ENCODE measurements at places on chromosomes 5 and 9.
A peak's percentile ranks its signal among the peaks of the same experiment; 100 is the strongest.

GRCh38 chr5:137207023-137207760 lies 291.9 kb downstream of the SPOCK1 start:
- no peak for DNase-seq

DNA sequence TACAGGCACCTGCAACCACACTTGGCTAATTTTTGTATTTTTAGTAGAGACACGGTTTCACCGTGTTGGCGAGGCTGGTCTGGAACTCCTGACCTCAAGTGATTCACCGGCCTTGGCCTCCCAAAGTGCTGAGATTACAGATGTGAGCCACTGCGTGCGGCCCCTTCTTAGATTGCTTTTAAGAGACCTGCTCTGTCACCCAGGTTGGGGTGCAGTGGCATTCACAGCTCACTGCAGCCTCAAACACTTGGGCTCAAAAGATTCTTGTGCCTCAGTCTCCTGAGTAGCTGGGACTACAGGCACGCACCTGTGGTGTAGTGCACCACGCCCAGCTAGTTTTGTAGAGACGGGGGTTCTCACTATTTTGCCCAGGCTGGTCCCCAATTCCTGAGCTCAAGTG lies 11.0 kb downstream of the HSPA9 start:
- no peak for DNase-seq

DNA sequence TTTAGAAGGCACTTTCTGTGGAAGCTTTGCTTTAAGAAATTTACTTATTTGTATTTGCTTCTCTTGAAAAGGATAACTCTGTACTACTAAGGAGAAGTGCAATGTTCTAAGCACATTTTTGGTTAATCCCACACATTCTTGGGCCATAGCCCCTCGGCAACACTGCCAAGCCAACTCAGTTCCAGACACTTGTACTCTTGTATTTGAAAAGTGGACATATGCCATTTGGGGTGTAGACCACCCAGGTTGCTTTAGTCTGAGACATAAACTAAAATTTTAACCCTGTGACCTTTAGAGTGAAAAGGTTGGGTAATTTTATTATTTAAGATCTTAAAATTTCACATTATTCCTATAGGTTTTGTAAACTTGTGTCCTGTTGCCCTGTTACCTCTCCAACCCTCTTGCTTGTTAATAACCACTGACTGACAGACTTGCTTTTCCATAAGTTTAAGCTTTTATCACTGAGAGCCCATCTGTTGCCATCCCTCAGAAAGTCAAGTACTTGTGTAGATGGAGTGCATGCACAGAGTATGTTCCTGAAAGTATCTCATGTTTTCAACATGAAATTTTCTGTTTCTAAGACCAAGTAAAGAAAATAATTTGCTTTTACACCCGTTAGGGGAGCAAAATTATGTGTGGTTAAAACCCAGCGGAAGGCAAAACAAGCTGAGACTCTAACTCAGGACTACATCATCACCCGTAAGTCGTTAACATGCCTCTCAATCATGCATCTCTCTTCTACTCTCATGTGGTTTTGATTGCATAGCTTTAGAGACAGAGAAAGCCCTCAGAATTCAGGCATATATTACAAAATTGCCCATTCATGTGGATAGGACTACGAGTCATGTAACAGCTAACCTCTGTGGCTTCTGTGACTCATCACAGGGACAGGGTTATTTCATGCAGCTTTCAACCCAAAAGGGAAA lies 117.3 kb downstream of the GDNF start:
- no peak for DNase-seq

DNA sequence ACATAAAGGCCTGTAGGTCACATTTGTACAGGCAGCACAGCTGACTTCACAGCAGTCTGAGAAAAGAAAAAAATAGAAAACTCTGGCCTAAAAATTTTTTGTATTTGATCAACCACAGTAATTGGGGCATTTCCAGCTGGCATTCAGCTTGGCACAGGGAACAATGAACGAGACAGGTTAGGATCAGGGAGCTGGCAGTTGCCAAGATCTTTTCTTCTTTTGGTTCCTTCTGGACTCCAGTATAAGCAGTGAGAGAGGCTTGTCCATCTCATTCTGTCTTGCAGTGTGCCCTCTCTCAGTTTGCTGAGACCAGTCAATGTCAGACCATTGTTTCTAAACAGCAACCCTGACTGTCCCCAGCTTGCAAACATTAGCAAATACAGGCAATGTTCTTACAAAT lies 601.1 kb downstream of the TLR4 start:
- DNase-seq, result no peak

GRCh38 chr5:113255105-113255504 lies 179.7 kb downstream of the TSSK1B start:
- no peak for DNase-seq

GRCh38 chr9:97629156-97629555 lies 4.0 kb downstream of the TSTD2 start:
- no peak for DNase-seq

GRCh38 chr5:84382363-84383295 lies 2.1 kb downstream of the EDIL3 start:
- peak; percentile 82 for DNase-seq

DNA sequence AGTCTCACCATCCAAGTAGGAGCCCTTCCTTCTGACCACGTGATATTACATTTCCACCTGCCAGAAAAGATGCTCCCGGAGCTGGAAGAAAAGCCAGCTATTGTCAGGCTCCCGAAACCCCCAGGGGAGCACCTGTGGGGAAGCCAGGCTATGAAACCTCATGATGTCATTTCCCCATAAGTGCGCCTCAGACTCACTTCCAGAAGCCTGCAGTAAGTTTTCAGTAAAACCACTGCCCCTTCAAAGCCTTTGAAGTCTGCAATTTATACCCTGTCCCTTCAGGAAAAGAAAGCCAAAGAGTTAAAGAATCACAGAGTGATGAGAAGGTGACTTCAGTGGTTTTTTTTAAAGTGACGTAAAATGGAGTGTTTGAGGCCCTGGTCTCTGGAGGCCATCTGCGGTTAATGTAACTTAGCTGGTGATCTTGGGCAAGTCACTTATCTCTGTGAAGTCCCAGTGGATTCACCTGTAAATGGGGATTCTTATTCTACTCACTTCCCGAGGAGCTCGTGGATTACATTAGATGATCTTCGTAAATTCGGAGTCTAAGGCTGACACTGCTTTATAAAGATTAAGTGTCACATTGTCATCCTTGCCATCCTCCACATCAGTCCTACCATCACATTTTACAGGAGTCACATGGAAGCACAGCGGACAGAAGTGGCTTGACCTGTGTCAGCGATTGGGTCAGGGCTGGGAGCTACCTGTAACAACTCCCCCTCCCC lies 2.6 kb upstream of the SEMA6A start:
- peak; percentile 23 for DNase-seq

- DNase-seq, result no peak
These were observed 927.5 kb downstream of the DTWD2 start for GRCh38 chr5:118060833-118061232.

- peak; percentile 29 for DNase-seq
These were observed 17.9 kb downstream of the FGF18 start for GRCh38 chr5:171437286-171437821.

DNA sequence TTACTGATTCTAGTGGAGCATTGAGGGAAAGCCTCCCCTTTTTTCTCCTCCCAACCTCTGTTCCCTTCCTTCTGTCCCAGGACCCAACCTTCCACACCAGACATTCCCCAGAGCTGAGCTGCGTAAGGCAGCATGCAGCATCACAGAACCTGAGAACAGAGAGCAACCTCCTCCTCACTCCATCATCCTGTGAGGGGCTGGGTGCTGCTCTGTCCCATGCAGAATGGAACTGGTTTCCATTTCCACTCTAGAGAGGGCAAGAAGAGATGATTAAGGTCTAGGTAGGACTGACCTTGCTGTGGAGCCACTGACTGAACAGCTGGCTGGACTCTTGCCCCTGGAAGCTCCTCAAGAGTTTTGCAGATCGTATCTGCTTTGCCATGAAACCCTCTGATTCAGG lies 30.1 kb upstream of the IL7R start:
- DNase-seq, result no peak

- DNase-seq, result no peak
These were observed 260.0 kb downstream of the SGCD start for GRCh38 chr5:156587012-156587411.

GRCh38 chr5:68894673-68895072 lies 199.1 kb upstream of the SLC30A5 start:
- peak; percentile 4 for DNase-seq

GRCh38 chr9:36487482-36488388 lies 85.0 kb upstream of the MELK start:
- DNase-seq, result peak; percentile 99

- DNase-seq, result peak; percentile 78
These were observed 35.0 kb downstream of the RANBP17 start for GRCh38 chr5:170896779-170897178.

DNA sequence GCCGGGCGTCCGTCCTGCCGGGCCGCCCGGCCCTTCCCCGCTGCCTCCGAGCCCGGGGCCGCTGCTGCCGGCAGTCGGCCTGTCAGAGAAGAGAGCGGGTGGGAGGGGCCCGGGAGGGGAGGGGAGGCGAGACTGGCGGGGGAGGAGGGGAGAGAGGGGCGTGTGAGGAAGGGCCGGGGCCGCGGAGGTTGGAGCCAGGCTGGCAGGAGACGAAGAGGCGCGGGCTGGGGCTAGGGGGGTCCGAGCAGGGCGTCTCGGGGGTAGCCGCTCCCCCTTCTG lies 570 bp downstream of the CREBRF start:
- peak; percentile 91 for DNase-seq

- DNase-seq, result no peak
These were observed 75.1 kb upstream of the SLC25A51 start for GRCh38 chr9:37978983-37979382.

DNA sequence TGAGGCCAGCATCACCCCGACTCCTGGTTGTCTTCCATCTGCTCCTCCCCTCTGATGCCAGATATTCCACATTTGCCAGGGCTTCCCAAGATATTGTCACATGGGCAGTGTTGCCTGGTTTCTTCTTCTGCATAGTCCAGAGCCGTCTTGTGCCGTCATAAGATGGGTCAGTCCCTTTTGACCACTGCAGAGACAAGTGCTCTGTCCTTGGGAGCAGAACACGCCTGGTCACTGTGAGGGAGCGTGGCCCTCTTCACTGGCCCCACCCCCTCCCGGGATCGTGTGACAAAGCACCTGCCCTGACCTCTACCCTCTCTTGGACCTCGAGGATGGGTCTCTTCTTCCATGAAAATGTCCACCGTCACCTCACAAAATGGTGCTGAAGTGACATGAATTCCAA lies 41.6 kb downstream of the UBE2QL1 start:
- no peak for DNase-seq

DNA sequence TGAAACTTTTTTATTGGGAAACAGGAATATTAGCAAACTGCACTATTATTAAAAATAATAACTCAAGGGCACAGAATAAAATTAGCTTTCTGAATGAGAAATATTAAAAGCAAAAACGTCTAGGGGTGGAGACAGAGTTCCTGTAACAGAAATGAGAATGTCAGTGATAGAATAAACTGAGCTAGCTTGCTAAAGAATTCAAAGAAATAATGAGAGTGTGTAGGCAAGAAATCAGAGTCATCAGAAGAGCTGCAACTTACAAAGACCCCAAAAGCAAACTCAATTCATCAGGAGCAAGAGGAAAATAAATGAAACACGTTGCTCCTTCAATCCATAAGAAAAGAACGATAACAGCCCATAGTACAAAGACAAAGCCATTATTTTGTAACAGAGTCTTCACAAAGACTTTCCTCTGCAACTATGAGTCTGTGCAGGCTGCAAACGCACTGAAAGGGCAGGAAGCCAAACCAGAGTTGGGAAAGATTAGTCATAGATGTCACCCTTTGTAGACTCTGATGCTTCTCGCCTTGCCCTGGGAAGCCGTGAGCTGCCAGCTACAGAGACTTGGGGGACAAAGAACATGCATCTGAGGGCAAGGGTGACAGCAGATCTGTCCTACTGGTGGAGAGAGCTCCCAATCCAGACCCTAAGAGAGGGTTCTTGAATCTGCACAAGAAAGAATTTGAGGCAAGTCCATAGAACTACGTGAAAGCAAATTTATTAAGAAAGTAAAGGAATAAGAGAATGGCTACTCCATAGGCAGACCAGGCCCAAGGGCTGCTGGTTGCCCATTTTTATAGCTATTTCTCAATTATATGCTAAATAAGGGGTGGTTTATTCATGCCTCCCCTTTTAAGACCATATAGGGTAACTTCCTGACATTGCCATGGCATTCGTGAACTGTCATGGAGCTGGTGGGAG lies 40.8 kb downstream of the SHC3 start:
- DNase-seq, result no peak

DNA sequence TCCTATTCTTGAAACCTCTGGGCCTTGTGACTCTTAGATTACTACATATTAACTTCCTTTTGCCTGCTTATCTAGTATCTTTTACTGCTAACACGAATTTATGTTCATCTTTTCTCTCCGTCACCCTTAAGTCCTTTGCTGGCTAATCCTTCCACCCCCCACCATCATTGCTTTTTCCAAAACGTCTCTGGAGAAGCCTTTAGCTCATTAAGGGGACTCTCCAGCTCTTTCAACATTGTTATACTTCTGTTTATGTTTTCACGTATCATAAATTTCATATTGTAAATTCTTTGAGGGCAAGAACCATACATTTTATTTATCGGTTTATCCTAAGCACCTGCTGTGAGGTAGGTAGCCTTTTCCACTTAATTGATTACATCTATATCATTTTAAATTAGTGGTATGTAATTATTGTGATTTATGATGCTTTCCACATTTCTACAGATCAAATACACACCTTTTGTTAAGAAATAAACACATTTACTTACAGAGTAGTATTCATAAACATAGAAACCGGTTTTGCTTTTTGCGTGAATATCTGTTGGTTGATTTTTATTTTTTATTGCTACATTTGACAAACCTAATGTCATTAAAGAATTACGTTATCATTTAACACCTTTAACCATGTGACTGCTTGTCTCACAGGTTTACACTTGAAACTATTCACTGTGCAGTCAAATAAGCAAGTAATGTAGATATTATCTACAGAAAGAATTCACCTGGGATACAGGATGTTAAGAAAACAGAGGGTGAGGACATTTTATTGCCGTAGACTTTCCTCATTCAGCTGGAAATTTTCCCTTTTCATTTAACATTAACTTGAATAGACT lies 15.4 kb upstream of the SNX2 start:
- no peak for DNase-seq

DNA sequence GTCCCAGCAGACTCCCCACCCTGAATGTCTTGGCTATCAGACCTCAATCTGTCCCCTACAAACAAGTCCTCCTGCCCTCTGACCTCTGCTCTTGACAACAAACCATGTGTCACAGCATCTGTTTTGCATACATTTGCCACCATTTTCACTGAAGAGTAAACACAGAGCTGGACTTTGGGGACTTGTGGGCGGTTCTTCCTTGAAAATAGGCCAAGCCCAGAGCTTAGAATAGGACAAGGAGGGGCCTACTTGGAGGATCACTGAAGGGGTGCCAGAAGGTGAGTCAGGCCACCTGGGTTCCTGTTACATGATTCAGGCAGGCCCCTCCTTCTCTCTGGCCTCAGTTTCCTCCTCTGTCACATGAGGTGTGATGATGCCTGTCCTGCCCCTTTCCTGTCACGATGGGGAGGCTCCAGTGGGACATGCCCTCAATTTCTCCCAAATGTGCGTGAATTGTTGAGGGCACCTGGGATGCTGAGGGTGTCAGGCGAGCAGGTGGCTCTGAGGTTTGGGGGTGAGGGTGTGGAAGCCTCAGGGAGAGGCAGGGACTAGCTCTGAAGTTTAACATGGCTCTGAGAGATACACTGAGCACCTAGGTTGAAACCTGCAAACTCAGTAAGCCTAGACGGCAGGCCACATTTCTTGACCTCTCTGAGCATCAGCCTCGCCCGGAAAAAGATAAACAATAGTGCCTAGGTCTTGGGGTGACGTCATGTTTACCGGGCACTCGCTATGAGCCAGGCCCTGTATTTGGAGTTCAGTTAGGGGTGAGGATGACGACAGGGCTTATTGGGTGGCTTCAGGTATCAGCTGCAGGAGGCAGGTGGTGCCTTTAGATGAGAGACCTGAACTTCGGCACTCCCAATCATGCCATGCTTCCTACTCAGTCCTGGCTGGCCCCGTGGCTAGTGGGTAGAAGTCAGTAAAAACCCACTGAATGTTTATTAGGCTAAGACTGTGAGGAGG lies 107.6 kb upstream of the PITX1 start:
- DNase-seq, result no peak

All from neural progenitor cell (in vitro differentiated cells).